ENCODE measurements at places on chromosomes 3 and 15. TPM values are rescaled to one million over a fixed set of nuclear protein-coding genes. Genes with fewer than 3 reads are reported as not detected.

GRCh38 chr3:94440767-94441493 lies 378.1 kb downstream of the NSUN3 start:
- peak; percentile 77 for DNase-seq

- no peak for DNase-seq
Observed at GRCh38 chr3:177711637-177712036, 514.4 kb upstream of the TBL1XR1 start.

- DNase-seq = no peak
Observed at GRCh38 chr3:72744330-72744729, 103.9 kb downstream of the SHQ1 start.

Gene CGNL1
- 3.2 TPM for total RNA-seq

Gene PLD1
- 21.9 TPM for total RNA-seq

- no peak for DNase-seq
Observed at GRCh38 chr3:57779666-57780065, 23.6 kb downstream of the SLMAP start.

DNA sequence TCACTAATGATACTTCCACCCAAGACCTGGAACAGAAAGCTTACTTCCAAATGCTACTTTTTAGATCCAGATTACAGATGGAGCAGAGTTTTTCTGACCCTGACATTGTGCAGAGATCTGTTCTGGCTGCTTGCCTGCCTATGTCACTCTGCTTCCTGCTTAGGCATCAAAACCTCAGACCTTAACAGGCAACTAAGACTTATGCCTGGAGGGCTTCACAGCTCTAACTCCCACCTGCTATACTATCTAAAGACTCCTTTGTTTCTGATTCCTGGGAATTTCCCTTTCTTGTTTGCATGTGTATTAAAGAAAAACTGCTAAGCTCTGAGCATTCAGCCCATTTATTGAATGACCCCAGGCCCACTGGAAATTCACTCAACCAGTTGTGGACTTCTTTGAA lies 157.4 kb upstream of the NPHP3 start:
- DNase-seq = no peak

All from SJSA1 (cell line).